ENCODE measurements at places on chromosomes 7 and 10. TPM values are rescaled to one million over a fixed set of nuclear protein-coding genes. Genes with fewer than 3 reads are reported as not detected.

DNA sequence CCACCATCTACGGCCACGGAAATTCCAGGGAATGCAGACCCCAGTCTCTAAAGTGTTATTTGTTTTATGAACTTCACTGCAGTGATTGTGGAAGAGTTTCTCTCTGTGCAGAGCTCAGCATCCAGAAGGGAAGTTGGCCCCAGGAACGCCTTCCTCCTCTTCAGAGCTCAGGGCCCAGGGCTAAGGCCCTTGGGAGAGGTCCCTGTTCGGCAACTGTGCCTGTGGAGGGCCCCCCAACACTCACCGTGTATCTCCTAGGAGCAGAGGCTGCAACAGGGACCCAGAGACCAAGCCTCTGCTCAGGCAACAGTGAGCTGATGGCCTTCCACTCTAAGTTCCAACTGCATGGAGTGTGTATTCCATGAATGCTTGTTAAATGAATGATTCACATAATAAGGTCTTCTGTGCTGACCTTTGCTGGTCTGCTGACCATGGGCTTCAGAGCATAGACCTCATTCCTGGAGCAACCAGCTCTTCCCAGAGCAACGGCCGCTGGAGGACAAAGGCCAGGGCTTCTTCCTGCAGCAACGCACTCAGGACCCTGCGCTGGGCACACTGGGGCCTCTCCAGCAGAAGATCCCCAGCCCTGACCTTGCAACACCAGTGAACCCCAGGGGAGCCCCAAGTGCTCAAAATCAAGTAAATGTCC is 7.7 kb downstream of the DIP2C start:
- DNase-seq = peak; percentile 81

Gene ASB15
- not detected for total RNA-seq

- no peak for DNase-seq
Observed at GRCh38 chr10:112716924-112717413, 233.1 kb upstream of the TCF7L2 start.

Gene COMTD1
- total RNA-seq = 41.5 TPM

Gene NFE2L3
- total RNA-seq = 75.6 TPM

Gene IDI2
- total RNA-seq = not detected

DNA sequence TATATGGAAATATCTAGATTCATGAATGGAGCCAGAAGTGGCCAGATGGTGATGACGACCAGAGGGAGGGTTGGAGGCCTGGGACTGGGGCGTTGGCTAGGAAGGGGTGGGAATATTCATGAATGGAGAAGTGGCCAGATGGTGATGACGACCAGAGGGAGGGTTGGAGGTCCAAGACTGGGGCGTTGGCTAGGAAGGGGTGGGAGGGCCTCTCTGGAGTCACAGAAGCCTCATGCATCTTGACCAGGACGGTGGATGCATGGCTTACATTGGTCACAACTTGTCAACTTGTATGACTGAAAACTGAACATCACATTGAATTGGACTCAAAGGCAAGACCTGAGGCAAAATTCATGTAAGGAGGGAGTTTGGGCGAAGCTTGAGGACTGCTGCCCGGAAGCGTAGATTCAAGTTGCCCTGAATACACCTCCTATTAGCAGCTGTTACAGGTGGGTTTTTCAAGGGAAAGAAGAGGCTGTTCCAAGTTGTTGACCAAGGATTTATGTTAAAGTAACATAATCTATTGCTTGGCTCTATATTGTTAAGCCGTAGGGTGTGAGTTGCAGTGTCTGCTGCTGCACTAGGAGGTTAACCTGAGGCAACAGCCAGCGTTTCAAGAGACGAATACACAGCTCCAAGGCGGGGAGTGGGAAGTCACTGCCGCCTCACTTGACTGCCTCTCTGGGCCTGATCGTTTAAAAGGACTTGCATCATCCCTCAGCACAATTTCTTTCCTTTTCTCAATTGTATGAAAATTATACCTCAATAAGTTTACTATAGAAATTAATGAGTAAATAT is 55.1 kb upstream of the FAM20C start:
- DNase-seq = no peak

DNA sequence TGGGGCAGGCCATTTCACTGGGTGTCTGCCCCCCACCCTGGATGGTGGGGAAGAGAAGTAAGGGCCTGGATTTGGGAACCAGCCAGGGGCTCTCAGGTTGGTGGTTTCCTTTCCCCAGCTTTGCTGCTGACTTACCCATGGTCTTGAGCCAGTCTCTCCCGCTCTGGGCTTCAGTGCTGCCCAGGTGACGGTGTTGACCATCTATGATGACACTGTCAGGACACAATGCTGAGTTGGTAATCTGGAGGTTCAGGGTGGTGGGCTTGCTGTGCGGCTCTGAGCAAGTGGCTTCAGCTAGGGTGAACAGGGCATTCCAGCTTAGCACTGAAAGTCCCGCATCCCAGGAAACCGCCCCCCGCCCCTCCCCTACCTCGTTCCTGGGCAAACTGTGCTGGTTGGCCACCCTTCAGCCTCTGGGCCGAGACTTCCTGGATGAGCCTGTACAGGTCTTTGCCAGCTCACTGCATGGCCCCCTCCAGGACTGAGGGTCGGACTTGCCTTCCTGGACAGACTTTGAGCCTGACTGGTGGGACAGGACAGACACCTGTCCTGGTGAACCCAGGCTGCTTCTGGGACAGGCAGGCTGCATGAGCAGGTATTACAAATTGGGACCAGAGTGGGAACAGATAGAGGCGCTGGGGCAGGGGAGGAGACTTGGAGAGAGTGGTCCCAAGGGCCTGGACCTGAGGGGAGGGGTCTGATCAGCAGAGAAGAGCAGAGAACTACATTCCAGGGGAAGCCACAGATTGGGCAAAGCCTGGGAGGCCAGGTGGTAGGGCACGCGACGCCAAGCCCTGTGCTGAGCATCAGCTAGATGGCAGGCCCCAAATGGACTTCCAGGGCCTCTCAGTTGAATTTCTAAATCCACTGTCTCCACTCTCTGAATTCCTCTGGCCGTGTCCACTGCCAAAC is 19.9 kb upstream of the ZMIZ1 start:
- no peak for DNase-seq

DNA sequence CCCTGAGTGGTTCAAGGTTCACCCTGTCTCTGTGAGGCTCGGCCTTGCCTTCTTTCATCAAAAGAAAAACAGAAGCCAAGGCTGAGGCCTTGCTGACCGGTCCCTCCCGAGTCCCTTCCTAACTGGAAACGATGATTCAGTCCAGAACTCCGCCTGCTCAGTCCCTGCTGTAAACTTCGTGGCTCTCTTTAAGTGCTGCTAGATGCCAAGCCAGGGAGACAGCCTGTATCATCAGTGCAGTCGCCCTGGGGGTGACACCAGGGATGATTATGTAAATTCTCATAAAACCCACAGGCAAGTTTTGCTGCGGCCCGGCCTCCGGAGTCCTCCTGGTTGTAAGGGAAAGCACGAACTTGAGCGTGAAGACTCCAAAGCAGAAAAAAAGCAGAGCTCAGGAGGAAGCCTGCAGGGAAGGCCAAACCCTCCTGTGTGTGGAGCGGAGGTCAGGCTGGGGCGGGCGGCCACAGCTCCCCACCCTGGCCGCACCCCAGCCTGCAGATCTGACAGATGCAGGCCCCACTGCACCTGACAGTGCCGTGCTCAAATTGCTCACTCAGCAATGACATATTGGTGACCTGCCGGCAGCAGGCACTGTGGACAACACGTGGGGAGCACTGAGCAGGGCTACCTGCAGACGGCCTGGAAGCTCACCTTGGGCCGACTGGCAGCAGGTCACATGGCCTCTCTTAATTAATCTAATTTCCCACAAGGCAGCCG is 123.4 kb downstream of the DYNC2I1 start:
- no peak for DNase-seq

Gene SPACDR
- total RNA-seq = not detected

- DNase-seq = no peak
Observed at GRCh38 chr10:33681595-33681994, 347.1 kb upstream of the NRP1 start.

DNA sequence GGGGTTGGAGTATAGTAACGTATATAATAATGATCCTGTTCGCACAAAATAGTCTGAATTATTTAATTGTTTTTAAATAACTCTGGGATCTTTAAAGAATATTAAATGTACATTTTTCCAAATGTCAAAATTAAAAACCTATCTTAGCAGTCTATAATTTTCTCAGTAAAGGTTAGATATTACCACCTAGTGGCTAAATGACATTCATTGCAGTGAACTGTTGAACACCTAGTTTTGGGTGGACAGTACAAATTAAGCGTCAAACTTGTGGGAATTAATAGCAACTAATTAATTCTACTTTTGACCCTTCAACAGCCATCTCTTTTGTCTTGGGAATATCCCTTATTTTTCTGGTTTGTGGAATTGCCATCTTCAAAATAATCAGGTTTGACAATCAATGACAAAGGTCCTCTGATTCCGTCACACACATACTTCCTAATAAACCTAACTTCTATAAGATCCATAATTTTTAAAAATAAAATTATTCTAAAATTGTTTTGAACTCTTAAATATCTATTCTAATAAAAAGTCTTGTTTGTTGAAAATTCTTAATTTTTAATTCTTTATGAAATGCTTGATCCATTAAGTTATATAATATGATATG is 165.7 kb downstream of the SEMA3D start:
- DNase-seq = no peak

Gene HOXA3
- 33.2 TPM for total RNA-seq
